ENCODE measurements at places on chromosomes 4 and X.

- no peak for DNase-seq
These were observed 279.8 kb upstream of the FRG1 start for GRCh38 chr4:189660722-189661360.

DNA sequence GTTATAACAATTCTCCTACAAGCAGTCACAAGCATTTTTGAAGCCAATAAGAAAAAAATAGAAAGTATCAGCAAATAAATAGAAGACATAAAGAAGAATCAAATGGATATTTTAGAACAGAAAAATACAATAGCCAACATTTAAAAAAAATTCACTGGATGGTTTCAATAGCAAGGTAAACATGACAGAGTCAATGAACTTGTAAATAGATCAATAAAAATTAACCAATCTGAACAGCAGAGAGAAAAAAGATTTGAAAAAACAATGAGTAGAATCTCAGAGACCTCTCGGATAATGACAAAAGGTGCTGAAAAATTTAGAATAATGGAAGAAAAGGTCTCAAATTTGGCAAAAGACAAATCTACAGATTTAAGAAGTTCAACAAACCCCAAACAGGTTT, 33.3 kb upstream of the RAB33B start:
- no peak for DNase-seq

DNA sequence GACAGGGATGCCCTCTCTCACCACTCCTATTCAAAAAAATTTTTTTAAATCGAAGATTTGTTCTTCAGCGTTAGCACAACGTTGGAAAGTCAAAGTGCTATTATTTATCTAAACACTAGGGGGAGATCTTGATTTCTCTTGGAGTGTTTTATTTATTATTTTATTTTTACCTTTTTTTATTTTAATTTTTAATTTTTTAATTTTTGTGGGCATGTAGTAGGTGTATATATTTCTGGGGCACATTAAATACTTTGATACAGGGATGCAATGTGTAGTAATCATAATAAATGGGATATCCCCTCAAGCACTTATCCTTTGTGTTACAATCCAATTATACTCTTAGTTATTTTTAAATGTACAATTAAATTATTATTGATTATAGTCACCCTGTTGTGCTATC, 37.4 kb upstream of the SLC10A4 start:
- DNase-seq: no peak

DNA sequence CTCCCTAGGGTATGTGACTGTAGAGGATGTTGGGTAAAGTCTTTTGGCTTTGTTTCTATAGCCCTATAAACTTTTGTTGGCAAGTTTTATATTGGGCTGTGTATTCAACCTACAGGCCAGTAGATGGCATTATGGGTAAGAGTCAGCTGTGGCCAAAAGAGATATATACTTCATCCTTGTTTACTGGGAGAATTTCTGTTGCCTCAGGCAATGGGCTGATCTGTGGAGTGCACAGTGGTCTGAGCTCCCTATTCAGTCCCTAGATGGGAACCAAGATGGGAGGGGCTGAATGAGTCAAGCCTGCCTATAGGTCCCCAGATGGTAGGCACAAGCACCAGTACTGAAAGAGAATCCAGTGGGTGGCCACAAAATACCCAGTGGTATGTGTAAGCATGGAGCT, 580.6 kb downstream of the EPHA5 start:
- DNase-seq: no peak

- DNase-seq: no peak
These were observed 14.4 kb downstream of the CHIC1 start for GRCh38 chrX:73577361-73577760.

- no peak for DNase-seq
These were observed 128.1 kb downstream of the TMEM164 start for GRCh38 chrX:110131031-110131430.

GRCh38 chr4:8652181-8653078, 59.9 kb downstream of the CPZ start:
- DNase-seq: no peak

DNA sequence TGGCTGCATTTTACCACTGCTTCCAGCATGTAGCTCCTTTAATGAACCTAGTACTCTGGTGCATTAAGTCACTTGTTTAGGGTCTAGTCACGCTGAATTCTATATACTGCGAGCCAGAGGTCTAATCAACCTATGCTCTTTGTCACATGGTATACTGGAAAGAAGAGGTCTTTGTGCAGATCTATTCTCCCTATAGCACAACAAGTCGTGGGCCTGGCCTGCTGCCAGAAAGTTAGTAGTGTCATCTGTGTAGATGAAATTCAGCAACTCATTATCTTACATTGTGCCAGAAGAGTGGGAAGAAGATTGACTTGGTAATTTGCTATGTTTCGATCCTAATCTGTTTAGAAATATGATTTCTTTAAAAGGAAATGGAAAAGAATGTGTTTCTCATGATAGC, 80.8 kb downstream of the AWAT2 start:
- no peak for DNase-seq

GRCh38 chrX:136636121-136636520, 11.8 kb upstream of the CD40LG start:
- no peak for DNase-seq

- no peak for DNase-seq
These were observed 731 bp upstream of the AMMECR1 start for GRCh38 chrX:110318664-110318968.

DNA sequence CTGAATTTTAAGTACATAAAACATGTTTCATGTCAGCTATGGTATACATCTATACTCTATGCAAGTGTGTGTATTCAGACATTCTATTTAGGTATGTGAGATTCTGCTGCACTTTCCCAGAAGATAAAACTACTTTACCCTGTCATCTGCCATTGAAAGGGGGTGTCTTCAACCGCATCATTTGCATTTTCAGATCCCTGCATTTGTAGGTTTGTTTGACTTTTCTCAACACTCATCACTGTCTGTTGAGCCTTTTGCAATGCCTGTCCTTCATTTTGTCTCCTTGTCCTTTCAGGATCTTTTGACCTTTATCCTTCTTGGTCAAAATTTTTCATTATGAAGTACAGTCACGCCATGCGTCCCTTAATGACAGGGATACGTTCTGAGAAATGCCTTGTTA, 103.5 kb downstream of the TMA16 start:
- no peak for DNase-seq

- no peak for DNase-seq
These were observed 29.5 kb upstream of the XIAP start for GRCh38 chrX:123830309-123830708.

- DNase-seq: no peak
These were observed 255.3 kb downstream of the RAPGEF2 start for GRCh38 chr4:159358226-159358625.

DNA sequence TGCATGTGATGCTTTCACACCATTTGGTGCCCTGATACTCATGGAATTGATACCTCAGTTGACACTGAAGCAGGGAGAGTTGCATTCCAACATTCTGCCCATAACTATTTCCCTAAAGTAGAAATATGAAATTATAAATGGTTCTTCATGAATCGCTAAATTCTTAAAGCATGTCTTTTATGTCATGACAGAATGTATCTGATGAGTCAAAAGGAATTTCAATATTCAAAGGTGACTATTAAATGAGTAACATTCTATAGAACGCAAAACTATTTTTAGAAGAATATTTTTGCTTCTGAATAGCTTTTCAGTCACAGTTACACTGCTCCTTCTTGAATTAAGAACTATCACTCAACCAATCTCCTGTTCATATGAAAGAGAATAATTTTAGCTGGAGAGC, 152.8 kb downstream of the ADGRA3 start:
- DNase-seq: no peak

DNA sequence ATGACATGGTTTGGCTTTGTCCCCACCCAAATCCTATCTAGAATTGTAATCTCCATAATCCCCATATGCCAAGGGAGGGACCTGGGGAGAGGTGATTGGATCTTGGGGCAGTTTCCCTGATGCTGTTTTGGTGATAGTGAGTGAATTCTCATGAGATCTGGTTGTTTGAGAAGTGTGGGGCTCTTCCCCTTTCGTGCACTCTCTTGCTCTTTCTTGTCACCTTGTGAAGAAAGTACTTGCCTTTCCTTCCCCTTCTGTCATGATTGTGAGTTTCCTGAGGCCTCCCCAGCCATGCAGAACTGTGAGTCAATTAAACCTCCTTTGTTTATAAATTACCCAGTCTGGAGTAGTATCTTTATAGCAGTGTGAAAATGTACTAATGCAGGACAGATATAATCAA, 36.4 kb upstream of the FREM3 start:
- DNase-seq: no peak

GRCh38 chrX:53088136-53088974, 5.6 kb upstream of the KANTR start:
- DNase-seq: peak; percentile 70

DNA sequence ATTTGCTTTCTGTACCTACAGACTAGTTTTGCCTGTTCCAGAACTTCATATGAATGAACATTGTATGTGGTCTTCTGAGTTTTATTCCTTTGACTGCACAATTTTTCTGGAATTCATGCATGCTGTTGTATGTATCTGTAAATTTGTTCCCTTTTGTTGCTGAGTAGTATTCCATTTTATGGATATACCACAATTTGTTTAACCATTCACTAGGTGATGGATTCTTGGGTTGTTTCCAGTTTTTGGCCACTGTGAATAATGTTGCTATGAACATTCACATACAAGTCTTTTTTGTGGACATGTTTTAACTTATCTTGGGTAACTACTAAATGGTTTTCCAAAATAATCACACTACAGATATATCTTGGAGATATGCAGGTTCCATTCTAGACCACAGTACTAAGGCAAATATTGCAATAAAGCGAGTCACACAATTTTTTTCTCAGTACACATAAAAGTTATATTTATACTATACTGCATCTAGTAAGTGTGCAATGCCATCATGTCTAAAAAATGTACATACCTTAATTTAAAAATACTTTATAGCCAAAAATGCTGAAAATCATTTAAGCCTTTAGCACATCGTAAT, 58.7 kb downstream of the TSPAN5 start:
- no peak for DNase-seq

DNA sequence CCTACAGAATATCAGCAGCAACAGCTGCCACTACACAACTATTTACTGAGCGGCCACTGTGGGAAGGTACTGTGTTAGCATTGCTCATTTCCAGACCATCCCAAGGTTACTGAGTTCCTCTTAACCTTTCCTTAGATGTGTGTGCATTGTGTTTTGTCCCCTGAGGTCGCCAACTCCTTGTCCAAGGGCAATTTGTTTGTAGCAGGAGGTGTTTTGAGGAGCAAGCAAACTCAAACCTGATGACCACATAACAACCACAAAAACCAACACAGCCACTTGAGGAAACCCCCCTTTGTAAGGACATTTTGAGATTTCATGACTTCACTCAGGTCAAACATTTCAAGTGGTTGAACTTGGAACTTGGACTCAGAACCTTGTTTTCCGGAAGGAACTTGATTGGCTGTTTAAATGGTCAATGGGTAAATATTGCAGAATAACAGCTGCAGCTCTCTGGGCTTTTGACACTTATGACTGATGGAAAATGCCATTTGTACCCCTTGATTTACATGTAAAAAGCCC, 122.3 kb downstream of the MID1IP1 start:
- no peak for DNase-seq

- no peak for DNase-seq
These were observed 29.3 kb downstream of the PIGG start for GRCh38 chr4:528296-528695.

GRCh38 chr4:85028910-85029309, 62.4 kb upstream of the WDFY3 start:
- no peak for DNase-seq

DNA sequence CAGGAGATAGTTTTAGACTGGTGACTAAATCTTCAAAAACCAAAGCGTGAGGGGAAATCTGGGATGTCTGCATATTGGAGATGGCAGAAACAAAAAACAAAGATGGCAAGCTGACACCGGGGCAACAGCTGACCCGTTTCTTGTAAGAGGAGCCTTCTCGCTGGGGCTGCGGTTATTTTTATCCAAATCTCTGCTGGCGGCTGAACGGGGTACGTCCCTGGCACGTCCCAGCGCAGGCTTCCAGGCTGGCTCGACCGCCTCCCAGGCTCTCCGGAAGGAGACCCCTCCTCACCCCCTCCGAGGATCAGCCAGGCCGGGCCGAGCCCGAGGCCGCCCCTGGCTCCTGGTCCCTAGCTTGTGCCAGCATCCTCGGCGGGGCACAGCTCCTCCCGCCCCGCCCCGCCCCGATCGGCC, 403 bp downstream of the SGCB start:
- no peak for DNase-seq

DNA sequence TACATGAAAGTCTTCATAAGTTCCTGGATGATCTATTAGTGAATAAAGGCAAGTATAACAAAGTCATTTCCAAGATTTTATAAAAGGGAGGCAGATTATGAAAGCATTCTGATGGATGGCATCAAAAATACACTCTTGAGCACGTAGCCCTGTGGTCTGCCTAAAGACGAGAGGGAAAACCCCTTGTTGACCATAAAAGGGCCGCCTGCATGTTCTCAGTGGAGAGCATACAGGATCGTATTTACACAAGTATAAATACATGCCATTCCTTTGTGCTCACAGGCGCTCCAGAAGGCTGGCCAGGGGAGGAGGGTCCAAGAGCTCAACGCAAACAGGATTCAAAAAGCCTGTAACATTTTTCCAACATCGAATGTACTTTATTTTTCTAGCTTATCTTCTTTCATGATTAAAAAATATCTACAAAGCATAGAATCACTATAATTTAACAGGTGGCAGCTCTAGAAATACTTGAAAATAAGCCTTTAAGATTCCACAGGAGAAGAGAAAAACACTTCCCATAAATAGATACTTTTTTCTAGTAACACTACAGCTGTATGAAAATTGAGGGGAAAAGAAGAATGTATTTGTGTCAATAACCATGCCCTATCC, 29.6 kb downstream of the PDGFC start:
- no peak for DNase-seq

DNA sequence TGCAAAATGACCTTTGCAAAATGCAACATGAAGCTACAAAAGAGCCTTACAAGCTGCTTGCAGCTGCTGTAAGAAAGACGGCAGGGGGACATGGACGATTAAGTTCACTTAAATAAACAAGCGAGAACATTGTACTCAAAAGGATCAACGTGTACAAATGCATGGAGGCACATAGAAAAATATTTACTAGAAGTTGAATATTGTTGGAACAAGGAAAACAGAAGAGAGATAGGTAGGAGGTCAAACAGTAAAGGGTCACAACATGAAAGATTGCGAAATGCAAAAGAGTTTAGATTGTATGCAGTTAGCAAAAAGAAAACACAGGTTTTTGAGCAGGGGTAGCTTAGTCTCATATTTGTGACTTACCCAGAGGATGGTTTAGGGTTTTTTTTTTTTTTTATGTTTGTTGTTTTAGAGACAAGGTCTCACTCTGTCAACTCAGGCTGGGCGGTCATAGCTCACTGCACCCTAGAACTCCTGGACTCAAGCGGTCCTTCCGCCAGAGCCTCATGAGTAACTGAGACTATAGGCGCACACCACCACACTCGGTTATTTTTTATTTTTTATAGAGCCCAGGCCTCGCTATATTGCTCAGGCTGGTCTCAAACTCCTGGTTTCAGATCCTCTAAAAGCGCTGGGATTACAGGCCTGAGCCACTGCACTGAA, 1.4 kb upstream of the PHF8 start:
- no peak for DNase-seq

- DNase-seq: no peak
These were observed 201.3 kb upstream of the GNPDA2 start for GRCh38 chr4:44927399-44928380.

GRCh38 chrX:29043746-29044145, 456.5 kb downstream of the IL1RAPL1 start:
- no peak for DNase-seq
